NB4 (cell line): ENCODE measurements at places on chromosomes 2 and 18.

DNA sequence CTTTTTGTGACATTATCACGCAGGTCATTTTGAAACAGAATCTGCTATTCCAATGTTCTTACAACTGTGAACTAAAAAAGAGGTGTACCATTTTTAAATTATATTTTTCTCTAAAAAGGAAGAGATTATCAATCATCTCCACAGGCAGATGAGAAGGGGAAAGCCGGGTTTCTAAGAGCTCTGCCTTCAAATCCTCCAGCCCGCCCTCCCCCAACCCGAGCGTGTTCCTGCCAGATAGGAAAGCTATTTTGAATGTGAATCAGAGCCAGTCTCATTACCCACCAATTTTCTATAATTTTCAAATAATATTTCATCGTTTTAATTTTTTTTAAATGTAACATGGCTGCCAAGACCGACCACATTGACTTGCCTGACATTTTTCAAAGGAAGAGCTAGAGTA is 65.9 kb downstream of the KCNF1 start:
- DNase-seq: no peak

GRCh38 chr2:144986691-144987090 is 466.8 kb upstream of the ZEB2 start:
- no peak for DNase-seq

GRCh38 chr2:30949435-30949834 is 142.2 kb upstream of the CAPN13 start:
- no peak for DNase-seq

GRCh38 chr2:168174756-168175155 is 72.6 kb downstream of the STK39 start:
- peak; percentile 33 for DNase-seq

DNA sequence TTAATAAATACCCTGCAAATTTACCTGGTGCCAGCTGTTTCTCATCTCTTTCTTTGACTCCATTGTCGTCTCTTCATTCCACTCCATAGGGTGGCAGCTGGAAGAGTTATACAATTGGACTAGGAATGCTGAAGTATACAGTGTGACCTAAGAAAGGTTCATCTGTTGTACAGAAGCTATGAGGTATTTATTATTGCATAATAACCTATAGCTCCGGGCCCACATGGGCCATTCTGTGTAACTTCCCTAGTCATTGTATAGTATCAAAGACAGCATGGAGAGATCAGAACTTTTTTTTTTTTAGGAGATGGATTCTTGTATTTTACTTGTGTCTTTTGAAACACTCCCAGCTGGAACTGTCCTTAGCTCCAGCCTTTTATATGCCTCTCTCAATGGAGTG is 26.2 kb downstream of the BMP10 start:
- DNase-seq: no peak

DNA sequence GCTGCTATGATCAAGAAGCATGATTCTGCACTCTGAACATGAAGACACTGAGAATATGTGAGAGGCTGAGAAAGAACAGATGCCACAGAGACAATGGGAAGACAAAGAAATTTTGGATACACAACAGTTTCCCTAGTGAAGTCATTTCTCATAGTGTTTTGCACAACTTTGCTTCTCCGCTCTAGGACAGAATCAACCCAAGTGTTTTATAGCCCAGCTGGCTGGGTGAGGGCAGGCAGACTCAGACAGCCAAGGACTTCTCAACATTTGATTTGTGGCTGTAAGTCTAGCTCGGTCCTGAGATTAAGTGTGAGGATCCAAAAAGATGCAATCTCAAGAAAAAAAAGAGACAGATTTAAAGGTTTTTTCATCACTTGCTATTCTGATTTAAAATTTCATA is 536.5 kb upstream of the CRIM1 start:
- no peak for DNase-seq

GRCh38 chr18:35623255-35623654 is 41.7 kb downstream of the GALNT1 start:
- DNase-seq: no peak

- no peak for DNase-seq
Measured at GRCh38 chr2:150520887-150521664, 33.6 kb upstream of the RND3 start.

- no peak for DNase-seq
Measured at GRCh38 chr2:239711911-239712570, 311.2 kb upstream of the HDAC4 start.

- no peak for DNase-seq
Measured at GRCh38 chr2:149422337-149422990, 92.1 kb downstream of the LYPD6 start.

GRCh38 chr2:58045580-58046334 is 849 bp upstream of the VRK2 start:
- DNase-seq: peak; percentile 16

- DNase-seq: no peak
Measured at GRCh38 chr2:150476286-150476685, 11.2 kb downstream of the RND3 start.

DNA sequence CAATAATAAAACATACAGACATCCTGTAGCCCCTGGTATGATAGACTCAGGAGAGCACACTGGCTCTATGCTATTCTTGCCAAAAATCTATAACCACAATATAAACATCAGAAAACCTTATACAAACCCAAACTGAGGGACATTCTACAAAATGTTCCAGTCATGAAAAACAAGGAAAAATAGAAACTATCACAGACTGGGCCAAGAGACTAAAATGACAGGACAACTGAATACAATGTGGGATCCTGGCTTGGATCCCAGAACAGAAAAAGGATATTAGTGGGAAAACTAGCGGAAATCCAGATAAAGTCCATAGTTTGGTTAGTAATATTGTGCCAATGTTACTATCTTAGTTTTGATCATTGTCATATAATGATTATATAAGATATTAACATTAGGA is 29.6 kb upstream of the EPAS1 start:
- no peak for DNase-seq
